ENCODE measurements at places on chromosomes 3 and 15.

GRCh38 chr15:71677766-71678165 lies 132.6 kb upstream of the NR2E3 start:
- DNase-seq: no peak

GRCh38 chr15:23447107-23447500 lies at the start of gene GOLGA6L2:
Gene GOLGA6L2 (minus strand): TSS chr15:23447243. CDS start chr15:23447181, 62 bp downstream.
- no peak for DNase-seq

GRCh38 chr15:48748535-48748934 lies 62.3 kb downstream of the CEP152 start:
- no peak for DNase-seq

DNA sequence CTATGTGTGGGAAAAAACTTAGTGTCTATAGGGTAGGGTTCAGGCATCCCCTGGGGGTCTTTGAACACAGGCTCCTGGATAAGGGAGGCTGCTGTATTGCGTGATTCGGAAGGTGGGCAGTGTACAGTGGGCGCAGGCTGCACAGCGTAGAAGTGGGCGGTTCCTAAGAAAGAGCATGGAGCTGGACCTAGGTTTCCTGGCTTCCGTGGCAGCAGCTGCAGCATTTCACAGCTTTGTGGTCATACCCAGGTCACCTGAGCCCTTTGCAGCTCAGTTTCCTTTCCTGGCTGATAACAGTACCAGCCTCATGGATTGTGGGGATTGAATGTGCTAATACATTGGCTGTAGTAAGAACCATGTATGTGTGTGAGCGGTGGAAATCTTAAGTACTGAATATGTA lies 22.2 kb downstream of the CFAP100 start:
- DNase-seq: no peak

- no peak for DNase-seq
Measured at GRCh38 chr15:34851751-34852150, 56.4 kb upstream of the ACTC1 start.

- no peak for DNase-seq
Measured at GRCh38 chr3:72585966-72586365, 262.3 kb downstream of the SHQ1 start.

- peak; percentile 90 for DNase-seq
Measured at GRCh38 chr15:78003539-78004008, 73.9 kb downstream of the TBC1D2B start.

All from NCI-H146 (cell line).